NCI-H1092 (cell line): ENCODE measurements at places on chromosomes 11 and 22.

DNA sequence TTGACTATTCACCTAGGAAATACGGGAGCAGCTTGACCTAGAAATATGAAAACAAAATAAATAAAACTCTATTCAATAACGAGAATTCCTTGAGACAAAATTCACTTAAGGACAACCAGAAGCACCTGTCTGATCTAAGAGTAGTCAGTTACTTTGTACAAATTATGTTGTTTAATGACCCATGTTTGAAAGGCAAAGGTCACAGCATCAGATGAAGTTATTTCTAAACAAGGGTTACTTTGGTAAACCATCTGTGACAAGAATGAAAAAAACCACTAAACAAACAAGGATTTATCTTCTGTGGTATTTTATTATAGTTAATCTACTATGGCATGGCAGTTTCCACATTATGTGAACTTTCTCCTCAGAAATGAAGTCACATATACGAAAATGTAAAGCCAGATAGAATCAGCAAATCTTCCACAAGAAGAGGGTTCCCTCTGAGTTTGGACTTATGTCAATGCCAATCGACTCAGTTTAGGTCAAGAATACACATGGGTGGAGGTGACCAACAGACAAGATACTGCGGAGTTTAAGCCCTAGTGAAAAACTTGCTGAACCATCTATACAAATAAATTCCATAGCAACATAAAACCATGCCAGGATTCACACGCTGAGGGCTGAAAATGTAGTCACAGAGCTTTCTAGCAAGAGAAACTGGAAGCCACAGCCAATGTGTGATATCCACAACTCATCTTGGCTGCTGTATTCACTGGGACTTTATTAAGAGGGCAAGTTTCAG lies 53.4 kb downstream of the NCAPD3 start:
- no peak for DNase-seq

GRCh38 chr22:22400099-22400498 lies 108.4 kb downstream of the ZNF280B start:
- no peak for DNase-seq

DNA sequence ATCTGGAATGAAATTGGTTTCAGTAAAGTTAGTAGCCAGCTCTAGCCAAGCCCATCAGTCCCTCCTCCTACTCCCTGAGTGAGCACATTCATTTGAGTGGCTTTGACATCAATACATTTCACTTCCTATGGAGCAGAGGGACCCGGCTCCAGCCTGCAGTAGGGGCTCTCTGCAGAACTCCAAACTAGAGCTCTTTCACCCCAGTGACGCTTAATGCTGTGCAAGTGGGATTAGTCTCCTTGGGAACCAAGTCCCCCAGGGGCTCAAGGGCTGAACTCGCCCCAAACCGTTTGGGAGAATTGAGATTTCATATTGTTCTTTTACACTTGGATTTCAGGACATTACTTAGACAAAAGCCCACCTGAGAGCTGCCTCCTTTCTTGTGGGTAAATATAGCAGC lies 4.4 kb upstream of the FAM181B start:
- DNase-seq: no peak

- DNase-seq: no peak
Observed at GRCh38 chr11:7688238-7688826, 15.0 kb upstream of the CYB5R2 start.
